ENCODE measurements at places on chromosomes 4 and X.

GRCh38 chr4:167100120-167100519 lies 134.2 kb downstream of the SPOCK3 start:
- no peak for DNase-seq

DNA sequence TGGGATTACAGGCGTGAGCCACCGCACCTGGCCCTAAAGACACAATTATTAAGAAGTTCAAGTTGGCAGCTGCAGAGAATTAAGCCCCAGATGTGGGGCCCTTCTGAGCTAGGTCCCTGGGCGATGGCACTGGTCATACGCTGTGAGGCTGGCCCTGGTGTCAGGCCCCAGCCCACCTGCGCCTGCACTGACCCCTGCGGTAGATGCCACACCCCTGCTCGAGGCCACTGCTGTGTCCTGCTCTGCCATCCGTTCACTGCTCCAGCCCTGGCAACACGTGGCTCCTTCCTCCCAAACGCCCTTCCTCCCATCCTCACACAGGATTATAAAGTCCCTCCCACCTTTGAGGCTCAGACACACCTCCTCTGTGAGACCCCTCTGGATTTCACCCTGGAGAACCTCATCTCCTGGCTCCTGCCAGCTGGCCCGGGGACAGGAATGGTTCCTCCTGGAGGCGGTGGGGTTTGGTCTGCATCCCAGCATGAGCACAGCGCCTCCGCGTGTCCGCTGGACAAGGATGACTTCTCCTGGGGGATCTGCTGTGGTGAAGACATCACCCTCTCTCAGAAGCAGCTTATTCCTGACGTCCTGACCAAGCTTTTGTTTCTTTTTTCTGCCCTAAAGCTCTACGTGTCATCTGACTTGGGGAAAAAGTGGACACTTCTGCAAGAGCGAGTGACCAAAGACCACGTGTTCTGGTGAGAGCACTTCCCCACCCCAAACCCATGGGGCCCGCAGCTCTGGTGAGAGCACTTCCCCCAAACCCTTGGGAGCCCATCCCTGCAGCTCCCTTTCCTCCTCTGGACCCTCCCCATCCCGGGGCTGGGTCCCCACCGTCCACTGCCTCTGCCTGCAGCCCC lies 219.0 kb upstream of the PSAPL1 start:
- DNase-seq = no peak

- no peak for DNase-seq
These were observed 6.3 kb downstream of the AMMECR1 start for GRCh38 chrX:110311437-110312230.

DNA sequence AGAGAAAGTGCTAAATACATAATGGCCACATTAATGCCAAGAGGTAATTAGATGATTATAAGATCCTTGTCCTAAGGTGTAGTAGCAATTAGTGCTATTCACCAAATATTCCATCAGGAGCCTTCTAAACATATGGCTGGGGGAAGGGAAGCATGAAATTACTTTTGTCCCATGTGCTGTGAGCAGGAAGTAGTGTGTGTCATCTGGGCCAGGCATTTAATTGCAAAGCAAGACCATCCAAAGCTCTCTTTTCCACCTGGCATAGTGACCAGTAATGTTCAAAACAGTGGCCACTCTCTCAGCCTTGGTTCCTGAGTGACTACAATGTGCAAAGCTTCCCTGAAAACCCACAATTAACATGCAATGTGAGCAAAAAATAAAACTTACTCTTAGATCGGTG lies 144.2 kb upstream of the FAM241A start:
- no peak for DNase-seq

DNA sequence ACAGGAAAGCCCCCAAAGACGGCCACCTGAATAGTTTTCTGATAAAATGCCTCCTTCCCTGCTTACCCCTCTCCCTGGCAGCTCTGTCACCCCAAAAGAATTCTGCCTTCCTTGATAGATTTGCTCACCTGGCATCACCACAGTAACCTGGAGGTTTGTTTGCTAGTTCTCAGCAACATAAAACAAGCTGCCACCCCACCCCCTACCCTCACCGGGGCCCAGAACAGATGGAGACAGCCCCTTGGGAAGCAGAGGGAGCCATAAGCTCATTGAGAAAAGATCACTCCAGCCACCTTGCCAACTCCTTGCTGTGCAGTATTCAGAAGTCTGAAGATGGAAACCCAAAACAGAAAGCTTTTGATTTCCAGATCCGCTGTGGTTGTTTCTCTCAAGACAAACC lies 108.6 kb downstream of the DHX15 start:
- no peak for DNase-seq

DNA sequence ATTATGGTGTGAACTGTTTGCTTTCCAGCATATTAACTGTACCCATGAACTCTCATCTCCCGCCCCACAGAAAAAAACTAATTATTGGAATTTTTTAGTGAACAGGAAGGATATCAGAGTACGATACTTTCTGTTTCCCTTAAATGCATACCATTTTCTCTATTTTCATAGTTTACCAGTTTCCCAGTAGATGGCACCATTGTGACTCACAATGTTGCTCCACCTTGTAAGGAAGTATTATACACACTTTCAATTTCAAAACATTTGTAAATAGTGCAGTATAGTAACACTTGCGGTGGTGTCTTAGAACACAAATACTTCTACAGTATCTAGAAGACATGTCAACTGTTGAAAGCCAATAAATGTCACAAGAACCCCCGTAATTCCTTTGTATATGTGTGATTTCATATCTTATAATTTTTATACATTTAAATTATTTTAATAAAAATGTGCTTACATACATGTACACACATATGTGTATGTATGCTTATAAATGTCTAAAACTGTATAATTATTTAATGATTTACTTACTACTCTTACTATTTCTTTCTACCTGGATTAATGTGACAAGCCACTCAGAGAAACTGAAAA lies 167.3 kb downstream of the SLIT2 start:
- DNase-seq = no peak

DNA sequence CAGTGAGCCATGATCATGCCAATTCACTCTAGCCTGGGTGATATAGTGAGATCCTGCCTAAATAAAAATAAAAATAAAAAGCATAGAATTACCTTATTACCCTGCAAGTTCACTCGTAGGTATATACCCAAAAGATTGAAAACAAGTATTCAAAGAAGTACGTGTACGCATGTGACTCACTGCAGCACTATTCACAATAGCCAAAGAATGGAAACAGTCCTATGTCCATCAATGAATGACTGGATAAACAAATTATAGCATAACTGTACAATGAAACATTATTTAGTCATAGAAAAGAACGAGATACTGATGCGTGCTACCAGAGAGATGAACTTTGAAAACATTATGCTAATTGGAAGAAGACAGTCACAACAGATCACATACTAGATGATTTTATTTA lies 204.6 kb upstream of the DIAPH2 start:
- DNase-seq = no peak

- DNase-seq = no peak
These were observed 158.9 kb downstream of the DCTD start for GRCh38 chr4:182758273-182758672.

GRCh38 chr4:76752861-76753501 lies 145.0 kb downstream of the SOWAHB start:
- DNase-seq = peak; percentile 26

- no peak for DNase-seq
These were observed 1.3 kb upstream of the ZNF141 start for GRCh38 chr4:336099-336892.

- no peak for DNase-seq
These were observed 631.9 kb downstream of the ADGRL3 start for GRCh38 chr4:61831987-61832386.

- no peak for DNase-seq
These were observed 141.8 kb upstream of the PRDX4 start for GRCh38 chrX:23525531-23525930.

DNA sequence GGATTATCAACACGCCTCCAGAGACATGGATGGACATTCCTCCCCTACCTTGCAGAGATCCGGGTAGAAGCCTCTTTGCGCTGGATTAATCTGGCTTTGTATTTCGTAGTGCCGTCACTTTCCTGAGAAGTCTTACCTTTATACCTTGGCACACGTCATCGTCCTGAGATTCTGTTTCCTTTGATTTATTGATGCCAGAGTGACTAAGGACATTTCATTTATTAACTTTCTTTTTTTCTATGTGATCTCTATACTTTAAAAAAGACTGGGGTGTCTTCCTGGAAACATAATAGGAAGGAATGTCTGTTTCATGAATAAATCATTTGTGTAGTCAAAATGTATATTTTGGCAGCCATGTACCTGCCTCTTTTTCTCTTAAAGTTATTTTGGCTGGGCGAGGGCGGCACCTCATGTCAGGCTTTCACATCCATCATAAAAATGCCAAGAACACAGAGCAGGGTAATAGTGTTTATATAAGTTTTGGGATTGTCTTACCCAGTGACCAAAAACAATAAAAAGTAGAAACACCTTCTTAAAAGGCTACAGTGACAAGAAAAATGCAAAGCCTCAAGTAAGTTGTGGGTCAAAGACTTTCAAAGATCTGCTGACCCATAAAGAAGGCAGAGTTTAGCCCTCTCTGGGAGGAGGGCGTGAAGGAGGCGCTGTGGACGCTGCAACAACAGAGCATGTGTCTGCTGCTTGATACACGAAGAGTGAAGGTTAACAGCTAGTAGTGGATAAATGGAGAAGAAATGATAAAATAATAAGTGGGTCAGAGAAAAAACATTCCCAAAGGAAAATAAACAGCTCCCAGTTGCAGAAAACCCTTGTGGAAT lies 124.4 kb downstream of the SHROOM3 start:
- DNase-seq = no peak

DNA sequence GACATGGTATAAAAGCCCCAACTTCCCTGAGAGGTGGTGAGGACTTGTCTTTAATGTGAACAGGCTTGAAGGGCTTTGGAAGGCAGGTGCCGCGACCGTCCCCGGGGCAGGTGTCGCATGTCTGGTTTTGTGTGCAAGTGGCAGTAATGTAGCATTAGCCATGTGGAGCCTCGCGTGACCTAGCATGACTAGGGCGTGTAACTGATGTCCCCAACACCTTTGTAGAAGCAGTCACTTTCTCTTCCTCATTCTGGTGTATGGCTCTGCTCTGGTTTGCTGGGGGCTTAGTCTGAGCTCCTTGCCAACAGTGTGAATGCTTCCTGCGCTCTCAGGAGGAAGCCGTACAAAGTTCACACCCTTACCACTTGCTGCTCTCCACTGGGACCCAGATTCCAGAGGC lies 145.7 kb downstream of the AMMECR1 start:
- no peak for DNase-seq

DNA sequence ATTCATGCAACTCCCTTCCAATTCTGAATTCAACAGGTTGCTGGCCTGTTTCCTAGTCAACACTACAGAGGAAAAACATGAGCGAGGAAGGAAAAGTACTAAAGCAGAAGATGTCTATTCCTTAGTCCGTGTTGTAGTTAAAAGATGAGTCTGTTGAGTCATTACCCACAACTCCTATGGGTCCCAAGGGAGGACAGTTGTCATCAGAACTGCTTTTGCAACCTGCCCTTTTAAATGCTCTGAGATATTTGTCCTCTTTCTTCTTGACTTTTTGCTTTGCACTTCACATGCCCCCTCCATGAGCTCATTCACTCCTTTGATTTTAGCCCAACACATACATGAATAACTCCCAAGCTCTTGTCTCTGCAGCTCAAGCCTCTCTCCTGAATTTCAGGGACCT lies 119.2 kb downstream of the CORIN start:
- no peak for DNase-seq

- no peak for DNase-seq
These were observed 391.7 kb downstream of the GABRG1 start for GRCh38 chr4:45732161-45732560.

- DNase-seq = peak; percentile 23
These were observed 691.9 kb downstream of the TECRL start for GRCh38 chr4:63717384-63717783.

- no peak for DNase-seq
These were observed 37.4 kb downstream of the MAML3 start for GRCh38 chr4:140116442-140117104.

DNA sequence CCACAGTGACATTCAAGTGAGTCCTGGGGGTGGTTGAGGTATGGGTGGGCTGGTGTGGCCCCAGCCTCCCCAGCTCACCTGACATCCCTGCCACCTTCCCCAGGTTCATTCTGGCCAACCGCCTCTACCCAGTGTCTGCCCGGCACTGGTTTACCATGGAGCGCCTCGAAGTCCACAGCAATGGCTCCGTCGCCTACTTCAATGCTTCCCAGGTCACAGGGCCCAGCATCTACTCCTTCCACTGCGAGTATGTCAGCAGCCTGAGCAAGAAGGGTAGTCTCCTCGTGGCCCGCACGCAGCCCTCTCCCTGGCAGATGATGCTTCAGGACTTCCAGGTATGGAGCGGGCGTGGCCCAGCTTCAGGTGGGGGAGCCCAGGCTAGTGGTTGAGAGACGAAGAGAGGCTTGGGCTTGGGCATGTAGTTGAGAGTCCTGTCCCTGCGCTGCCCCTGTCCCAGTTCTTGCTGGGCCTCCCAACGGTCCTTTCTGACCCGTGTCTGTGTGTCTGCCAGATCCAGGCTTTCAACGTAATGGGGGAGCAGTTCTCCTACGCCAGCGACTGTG lies 1.7 kb upstream of the GDI1 start:
- DNase-seq = no peak

DNA sequence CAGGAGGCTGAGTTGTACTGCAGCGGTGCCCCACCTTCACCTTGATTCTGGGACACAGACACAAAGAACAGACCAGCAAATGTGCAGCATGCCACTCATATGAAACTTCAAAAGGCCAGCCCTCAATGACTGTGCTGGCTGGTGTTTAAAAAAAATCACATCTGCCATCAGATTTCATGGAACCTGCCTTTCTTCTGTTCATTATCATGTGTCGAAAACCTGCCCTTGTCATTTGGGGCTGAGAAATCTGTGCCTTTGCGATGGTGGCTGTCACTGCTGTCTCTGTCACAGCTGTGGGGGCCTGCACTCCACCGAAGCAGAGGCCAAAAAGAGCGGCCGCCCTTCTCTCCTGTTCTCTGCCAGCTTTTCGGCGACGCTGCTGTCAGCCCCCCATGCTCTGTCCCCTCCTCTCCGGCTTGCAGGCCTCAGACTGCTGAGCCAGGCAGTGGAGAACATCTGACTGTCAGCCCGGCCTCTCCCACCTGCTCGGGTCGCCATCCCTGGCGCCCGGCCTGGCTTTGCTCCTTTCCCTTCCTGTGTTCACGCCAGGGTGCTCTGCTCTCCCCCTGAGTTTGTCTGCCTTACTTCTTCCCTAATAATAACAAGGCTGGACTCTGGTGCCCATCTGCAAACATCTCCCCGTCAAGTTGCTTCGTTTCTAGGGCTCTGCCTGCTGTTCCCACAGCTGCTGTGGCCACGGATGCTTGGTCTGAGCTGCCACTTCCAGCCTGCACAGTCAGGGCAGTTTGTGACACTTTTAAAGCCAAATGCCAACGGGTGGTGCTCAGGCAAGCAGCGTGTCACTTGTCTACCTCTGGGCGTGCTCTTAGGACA lies 355.2 kb downstream of the UNC5C start:
- DNase-seq = no peak

DNA sequence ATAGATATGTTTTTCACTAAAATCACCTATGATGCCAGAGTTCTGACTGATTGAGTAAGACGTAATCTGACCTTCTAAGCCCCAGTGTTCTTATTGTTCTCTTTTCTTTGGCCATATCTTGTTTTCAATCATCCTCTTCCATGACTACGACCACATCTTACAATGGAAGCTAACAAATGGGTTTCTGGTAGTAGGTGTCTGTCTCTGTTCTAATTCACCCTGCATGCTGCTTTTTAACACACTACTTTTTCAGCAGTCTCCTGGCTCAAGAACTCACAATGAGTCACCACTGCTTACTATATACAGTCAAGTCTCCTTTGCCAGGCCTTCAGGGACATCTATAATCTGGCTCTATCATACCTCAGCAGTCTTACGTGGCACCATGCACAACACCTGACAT lies 146.1 kb downstream of the NEXMIF start:
- no peak for DNase-seq

Data from SW 1271 (cell line).